ENCODE measurements at places on chromosomes 12 and 14.
A peak's percentile ranks its signal among the peaks of the same experiment; 100 is the strongest.

- DNase-seq = no peak
Measured at GRCh38 chr12:123772074-123772473, 10.0 kb downstream of the DNAH10 start.

DNA sequence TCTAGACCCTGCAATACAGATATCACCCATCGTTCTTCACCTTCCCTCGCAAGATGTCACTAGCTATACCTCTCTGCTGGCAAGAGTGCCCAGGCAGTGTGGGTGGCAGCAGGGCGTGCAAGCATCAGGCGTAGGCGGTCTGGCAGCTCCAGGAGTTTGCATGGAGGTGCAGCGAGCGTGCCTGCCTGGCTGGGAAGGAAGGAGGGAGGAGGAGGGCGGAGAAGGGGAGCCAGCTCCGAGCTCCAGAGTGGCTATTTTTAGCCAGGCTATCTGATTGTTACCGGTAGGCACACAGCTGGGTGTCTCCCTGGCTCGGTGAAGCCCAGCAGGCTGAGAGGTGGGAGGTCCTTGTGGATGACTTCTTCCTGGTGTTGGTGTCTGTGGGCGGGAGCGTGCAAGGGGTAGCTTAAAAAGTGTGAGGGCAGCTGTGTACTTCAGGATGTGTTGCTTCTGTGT is 6.2 kb downstream of the FOXJ2 start:
- no peak for DNase-seq

DNA sequence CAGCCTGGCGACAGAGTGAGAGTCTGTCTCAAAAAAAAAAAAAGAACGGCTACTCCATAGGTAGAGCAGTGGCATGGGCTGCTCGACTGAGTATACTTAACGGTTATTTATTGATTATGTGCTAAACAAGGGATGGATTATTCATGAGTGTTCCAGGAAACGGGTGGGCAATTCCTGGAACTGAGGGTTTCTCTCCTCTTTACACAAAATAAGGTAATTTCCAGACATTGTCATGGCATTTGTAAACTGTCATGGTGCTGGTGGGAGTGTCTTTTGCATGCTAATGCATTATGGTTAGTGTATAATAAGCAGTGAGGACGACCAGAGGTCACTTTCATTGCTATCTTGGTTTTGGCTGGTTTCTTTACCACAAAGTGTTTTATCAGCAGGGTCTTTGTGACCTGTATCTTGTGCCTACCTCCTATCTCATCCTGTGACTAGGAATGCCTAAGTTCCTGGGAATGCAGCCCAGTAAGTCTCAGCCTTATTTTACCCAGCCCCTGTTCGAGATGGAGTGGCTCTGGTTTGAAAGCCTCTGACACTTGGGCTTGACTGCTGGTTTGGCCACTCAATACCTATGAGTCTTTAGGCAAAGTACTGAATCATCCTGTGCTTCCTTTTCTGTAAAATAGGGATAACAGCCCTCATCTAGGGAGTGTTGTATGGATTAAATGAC is 3.2 kb downstream of the DGLUCY start:
- DNase-seq = peak; percentile 60

DNA sequence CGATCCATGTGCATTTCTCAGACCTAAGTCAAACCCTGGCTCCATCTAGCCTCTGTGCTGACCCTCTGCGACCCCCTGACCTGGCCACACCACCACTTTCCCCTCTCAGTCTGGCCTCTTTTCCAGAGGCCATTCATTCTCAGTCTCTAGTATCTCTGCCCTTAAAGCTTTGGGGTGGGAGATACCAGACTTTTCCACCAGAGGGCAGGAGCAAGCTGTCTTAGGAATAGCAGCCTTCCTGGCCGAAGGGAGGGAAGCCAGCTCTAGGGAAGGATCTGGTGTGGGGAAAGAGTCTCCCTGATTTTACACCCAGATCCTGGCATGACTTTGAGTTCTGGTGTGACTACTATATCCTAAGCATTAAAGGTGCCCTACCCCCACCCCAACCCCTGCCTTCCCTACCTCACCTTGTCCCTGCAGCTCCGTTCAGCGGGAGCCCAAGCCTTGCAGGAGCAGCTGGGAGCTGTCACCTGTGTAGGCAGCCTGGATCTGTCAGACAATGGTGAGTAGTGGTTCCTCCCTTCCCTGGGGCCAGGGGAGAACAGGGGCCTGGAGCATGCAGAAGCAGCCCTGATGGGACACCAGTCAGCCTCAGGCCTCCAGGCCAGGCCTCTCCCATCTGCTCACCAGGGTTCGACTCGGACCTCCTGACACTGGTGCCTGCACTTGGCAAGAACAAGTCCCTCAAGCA is 6.6 kb downstream of the CARMIL3 start:
- DNase-seq = peak; percentile 51

- DNase-seq = no peak
Measured at GRCh38 chr12:87302126-87302745, 727.0 kb downstream of the C12orf50 start.

DNA sequence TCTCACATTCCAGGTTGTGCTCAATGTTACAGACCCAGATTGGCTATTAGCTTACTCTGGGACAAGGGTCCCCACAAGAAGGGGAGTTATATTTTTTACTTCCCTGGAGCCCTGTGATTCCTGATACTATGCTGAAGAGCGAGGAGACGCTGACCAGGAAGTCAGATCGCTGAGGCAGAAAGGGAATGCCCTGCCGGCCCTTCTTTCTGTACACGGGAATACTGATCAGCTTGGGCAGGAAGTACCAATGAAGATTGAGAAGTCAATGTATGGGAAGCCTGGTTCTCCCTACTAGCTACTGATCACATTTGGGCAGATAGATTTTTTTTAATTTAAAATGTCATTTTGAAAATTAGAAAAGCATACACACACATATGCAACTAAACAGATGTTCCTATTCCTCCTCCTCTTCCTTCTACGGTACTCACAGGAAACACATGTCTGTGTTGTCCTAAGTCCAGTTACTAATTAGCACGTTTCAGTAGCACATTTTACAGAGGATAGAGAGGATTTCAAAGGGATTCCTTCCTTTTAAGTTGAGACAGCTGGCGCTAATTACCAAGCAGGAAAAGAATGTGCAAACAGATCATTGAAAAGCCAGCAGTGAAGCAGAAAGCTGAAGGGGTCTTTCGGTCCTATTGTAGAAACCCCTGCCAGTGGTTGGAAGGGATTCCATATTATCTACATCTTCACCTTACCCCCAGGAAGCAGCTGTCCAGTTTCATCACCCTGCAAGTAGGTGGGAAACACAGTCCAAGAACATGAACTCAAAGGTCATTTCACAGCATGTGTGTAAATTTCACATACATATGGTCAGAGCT is 292.4 kb downstream of the DUSP6 start:
- no peak for DNase-seq

DNA sequence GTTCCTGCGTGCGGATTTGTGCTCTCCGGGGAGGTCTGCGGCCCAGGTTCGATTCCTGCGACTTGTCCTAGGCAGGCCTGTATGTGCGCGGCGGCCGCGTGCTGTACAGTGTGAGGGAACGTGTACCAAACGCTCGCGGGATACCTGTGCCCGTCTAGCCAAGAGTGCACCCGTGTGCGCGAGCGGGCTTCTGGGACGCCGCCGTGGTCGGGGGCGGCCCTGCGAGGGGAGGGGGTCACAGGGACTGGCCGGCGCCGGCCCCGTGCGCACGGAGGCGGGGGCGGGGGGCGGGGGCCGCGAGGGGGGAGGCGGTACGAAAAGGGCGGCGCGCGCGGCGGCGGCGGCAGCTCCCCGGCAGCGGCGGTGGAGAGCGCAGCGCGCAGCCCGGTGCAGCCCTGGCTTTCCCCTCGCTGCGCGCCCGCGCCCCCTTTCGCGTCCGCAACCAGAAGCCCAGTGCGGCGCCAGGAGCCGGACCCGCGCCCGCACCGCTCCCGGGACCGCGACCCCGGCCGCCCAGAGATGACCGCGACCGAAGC is at the start of gene DLK1:
TSS of gene DLK1 (plus strand) at position 343 of the 536 bp plus-strand sequence. CDS start at position 520, 177 bp downstream.
- no peak for DNase-seq

DNA sequence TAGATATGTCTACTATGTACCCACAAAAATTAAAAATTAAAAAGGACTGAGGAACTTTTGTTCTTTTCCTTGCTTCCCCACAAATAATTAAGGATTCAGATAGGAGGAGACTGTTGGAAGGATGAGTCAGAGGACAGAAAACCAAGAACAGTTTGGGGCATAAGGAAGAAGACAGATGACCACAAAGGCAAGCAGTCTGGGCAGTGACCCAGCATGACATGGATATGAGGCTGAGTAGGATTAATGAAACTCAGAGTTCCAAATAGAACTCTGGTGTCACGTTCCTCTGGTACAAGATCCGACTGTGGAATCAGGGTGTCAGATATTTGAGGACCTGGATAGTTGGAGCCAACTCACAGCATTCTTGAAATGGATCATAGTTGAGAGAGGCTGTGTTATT is 89.3 kb upstream of the SLC38A4 start:
- no peak for DNase-seq

GRCh38 chr14:75597149-75597548 is 18.7 kb downstream of the FLVCR2 start:
- no peak for DNase-seq

GRCh38 chr14:22837750-22838538 is 1.6 kb downstream of the MMP14 start:
- no peak for DNase-seq

DNA sequence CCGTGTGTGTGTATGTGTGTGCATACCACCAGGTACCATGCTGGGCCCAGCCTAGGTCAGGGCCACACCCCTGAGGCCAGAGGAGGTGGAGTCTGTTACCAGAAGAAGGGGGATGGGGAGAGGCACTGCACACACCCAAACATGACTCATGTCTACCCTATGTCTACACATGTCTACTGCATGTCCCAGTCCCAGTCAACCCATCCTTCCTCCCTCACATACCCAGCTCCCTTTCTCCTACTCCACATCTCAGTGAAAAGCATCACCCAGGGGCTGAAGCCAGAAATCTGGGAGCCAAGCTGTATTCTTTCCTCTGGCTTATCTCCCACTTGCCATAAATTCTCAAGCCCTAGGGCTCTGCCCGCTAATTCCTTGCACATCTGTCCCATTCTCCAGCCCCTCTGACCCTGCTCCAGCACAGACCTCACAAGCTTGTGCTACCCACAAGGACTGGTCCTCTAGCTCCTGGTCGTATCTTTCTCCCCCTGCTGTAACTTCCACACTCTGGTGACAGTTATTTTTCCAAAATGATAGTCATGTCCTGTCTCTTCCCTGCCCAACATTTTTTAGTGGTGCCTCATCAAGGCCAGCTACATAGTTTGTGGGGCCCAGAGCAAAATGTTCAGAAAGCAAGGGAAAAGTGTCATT is 18.0 kb upstream of the APPL2 start:
- DNase-seq = no peak

GRCh38 chr12:101951002-101951670 is 73.8 kb downstream of the DRAM1 start:
- no peak for DNase-seq

GRCh38 chr12:108298761-108299275 is 40.3 kb downstream of the CMKLR1 start:
- no peak for DNase-seq

DNA sequence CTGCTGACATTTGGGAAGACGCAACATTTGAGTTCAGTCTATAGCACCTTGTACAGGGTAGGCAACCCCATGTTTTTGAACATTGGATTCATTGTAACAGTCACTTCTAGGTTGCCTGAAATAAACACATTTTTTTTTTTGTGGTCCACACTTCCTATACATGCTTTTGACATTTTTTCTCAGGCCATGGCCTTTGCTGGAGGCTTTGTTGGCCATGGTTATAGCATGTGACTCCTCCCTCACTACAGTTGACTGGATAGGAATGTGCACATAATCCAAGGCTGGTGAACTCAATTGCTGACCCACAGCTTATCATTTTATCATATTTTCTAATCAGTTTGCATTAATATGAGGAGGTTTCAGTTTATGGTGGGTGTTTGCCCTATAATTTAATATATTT is 60.6 kb downstream of the TMEM117 start:
- DNase-seq = no peak

Data from stimulated activated CD4-positive, alpha-beta T cell treated with anti-CD3 and anti-CD28 coated beads, Interleukin-1b, Interleukin-23, amount 100 ng/mL, for 4 hours (primary cell).